Colonic mucosa (tissue), 4 donors: ENCODE measurements at places on chromosomes 16 and 17.

GRCh38 chr16:72934636-72935403, 113.1 kb downstream of the ZFHX3 start:
- no peak overlapping the region for H3K4me3 ChIP-seq
- no peak overlapping the region for H3K27ac ChIP-seq
- H3K27me3 ChIP-seq, result no peaks in the 10 kb centered on the region
- peaks cover 7% of the 10 kb centered on the region for H3K4me1 ChIP-seq
- no peak for DNase-seq
- no peaks in the 10 kb centered on the region for H3K36me3 ChIP-seq

- H3K4me1 ChIP-seq, result peaks cover under 1% of the 10 kb centered on the region
- H3K27me3 ChIP-seq, result no peaks in the 10 kb centered on the region
- H3K4me3 ChIP-seq, result no peak overlapping the region
- H3K36me3 ChIP-seq, result no peaks in the 10 kb centered on the region
- DNase-seq, result no peak
- no peak overlapping the region for H3K27ac ChIP-seq
Measured at GRCh38 chr17:78374189-78374588, 4.3 kb upstream of the PGS1 start.

DNA sequence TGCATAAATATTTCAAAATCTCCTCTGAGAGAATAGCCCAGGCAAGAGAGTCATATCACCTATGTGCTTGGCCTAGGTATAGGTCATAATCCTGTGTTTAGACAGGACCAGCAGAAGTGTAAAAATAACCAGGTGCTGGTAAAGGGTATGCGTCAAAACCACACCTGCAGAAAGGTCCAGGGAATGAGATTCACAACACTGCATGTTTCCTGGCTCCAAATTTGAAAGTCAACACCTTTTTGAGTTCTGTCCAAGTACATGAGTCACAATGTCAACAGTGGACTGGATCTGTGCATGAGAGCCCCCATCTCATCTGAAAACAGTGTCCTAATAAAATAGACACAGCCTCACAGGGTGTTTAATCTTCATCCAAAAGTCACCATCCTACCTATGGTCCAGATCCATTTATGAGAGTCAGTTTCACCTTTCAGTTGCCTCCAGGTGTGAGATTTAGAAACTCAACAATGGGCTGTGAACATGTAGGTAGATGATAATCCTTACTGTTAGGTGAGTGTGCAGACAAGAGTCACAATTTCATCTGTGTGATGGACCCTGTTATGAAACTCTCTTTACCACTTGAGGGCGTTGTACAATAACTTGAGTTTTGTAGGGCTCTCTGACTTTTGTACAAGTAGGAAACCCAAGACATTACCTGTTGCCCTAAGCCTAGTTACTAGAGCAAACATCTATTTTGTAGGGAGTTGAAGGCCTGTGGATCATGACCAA, 2100.7 kb downstream of the TP53TG3F start:
- no peak for DNase-seq
- H3K4me1 ChIP-seq, result no peaks in the 10 kb centered on the region
- no peaks in the 10 kb centered on the region for H3K27me3 ChIP-seq
- no peak overlapping the region for H3K4me3 ChIP-seq

- H3K4me1 ChIP-seq, result no peaks in the 10 kb centered on the region
- no peak overlapping the region for H3K4me3 ChIP-seq
- H3K27me3 ChIP-seq, result no peaks in the 10 kb centered on the region
- H3K27ac ChIP-seq, result no peak overlapping the region
- no peak for DNase-seq
Measured at GRCh38 chr16:88314991-88315542, 67.7 kb upstream of the ZNF469 start.

GRCh38 chr16:23408823-23409298, 44.1 kb downstream of the COG7 start:
- peak overlapping the region; percentile 45 for H3K27ac ChIP-seq
- no peaks in the 10 kb centered on the region for H3K27me3 ChIP-seq
- DNase-seq, result peak; percentile 70
- no peaks in the 10 kb centered on the region for H3K4me1 ChIP-seq
- no peak overlapping the region for H3K4me3 ChIP-seq

- DNase-seq, result no peak
- H3K4me3 ChIP-seq, result no peak overlapping the region
- H3K27me3 ChIP-seq, result no peaks in the 10 kb centered on the region
- H3K27ac ChIP-seq, result no peak overlapping the region
Measured at GRCh38 chr17:67569873-67570272, 147.9 kb upstream of the NOL11 start.

DNA sequence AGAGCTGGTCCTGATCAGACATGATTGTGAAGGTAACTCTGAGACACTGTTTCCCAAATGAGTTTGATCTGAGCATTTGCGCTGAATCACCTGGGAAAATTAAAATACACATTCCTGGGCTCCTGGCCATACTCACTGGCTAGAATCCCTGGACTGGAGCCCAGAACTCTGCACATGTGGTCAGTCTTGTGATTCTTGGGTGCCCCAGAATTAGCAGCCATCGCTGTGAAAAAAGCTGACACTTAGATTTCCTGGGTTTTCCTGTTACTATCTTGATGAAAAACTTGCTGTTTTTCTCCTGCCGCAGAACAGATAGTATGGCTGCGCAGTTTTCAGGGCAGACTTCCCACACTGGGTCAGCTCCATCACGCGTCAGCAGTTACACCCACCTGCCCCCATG, 24.6 kb downstream of the NECAB2 start:
- H3K27me3 ChIP-seq, result peaks cover 7% of the 10 kb centered on the region
- no peaks in the 10 kb centered on the region for H3K4me1 ChIP-seq
- H3K4me3 ChIP-seq, result no peak overlapping the region
- H3K27ac ChIP-seq, result no peak overlapping the region

DNA sequence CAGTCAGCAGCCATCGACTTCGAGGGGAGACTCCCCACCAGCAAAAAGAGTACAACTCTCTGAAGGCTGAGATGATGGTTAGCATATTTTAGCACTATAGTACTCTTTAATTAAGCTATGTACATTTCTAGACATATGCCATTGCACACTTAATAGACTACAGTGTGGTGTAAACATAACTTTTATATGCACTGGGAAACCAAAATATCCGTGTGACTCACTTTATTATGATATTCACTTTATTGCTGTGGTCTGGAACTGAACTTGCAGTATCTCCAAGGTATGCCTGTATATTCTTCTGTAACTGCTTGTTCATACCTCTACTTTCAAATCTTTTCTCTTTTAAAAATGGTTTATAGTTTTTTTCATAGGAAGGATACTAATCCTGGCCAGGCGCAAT, 11.0 kb upstream of the NXPH3 start:
- H3K27ac ChIP-seq, result no peak overlapping the region
- H3K4me1 ChIP-seq, result peaks cover 2% of the 10 kb centered on the region
- H3K36me3 ChIP-seq, result no peaks in the 10 kb centered on the region
- no peak overlapping the region for H3K4me3 ChIP-seq
- H3K27me3 ChIP-seq, result no peaks in the 10 kb centered on the region

- no peak overlapping the region for H3K27ac ChIP-seq
- H3K27me3 ChIP-seq, result no peaks in the 10 kb centered on the region
- no peaks in the 10 kb centered on the region for H3K36me3 ChIP-seq
- no peaks in the 10 kb centered on the region for H3K4me1 ChIP-seq
- DNase-seq, result no peak
Measured at GRCh38 chr17:17022456-17022855, 19.8 kb upstream of the MPRIP start.

DNA sequence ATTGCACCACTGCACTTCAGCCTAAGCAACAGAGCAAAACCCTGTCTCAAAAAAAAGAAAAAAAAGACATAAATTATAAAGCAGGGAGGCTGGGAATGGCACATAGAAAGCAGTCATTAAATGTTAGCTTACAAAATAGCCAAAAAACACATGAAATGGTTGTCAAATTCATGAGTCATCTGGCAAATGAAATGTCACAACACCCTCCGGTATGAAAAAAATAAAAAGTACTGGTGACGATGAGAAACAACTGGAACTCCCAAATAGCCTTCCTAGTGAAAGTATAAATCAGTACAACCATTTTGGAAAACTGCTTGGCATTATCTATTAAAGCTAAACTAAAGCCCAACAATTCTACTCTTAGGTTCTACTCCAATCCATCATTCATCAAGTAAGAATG, 3.5 kb upstream of the KATNB1 start:
- H3K4me3 ChIP-seq, result no peak overlapping the region
- no peaks in the 10 kb centered on the region for H3K36me3 ChIP-seq
- H3K27ac ChIP-seq, result no peak overlapping the region
- no peaks in the 10 kb centered on the region for H3K27me3 ChIP-seq

GRCh38 chr16:29009050-29009837, 24.4 kb downstream of the LAT start:
- H3K27me3 ChIP-seq, result no peaks in the 10 kb centered on the region
- H3K4me1 ChIP-seq, result no peaks in the 10 kb centered on the region
- no peaks in the 10 kb centered on the region for H3K36me3 ChIP-seq
- H3K27ac ChIP-seq, result no peak overlapping the region
- no peak overlapping the region for H3K4me3 ChIP-seq

GRCh38 chr16:85139881-85140339, 27.6 kb upstream of the CIBAR2 start:
- H3K27me3 ChIP-seq, result no peaks in the 10 kb centered on the region
- no peaks in the 10 kb centered on the region for H3K36me3 ChIP-seq
- no peak overlapping the region for H3K4me3 ChIP-seq
- H3K27ac ChIP-seq, result no peak overlapping the region
- peaks cover 4% of the 10 kb centered on the region for H3K4me1 ChIP-seq
- no peak for DNase-seq

- DNase-seq, result no peak
- no peak overlapping the region for H3K27ac ChIP-seq
- H3K4me3 ChIP-seq, result no peak overlapping the region
- no peaks in the 10 kb centered on the region for H3K27me3 ChIP-seq
Measured at GRCh38 chr17:28974451-28974850, 23.1 kb upstream of the PHF12 start.

DNA sequence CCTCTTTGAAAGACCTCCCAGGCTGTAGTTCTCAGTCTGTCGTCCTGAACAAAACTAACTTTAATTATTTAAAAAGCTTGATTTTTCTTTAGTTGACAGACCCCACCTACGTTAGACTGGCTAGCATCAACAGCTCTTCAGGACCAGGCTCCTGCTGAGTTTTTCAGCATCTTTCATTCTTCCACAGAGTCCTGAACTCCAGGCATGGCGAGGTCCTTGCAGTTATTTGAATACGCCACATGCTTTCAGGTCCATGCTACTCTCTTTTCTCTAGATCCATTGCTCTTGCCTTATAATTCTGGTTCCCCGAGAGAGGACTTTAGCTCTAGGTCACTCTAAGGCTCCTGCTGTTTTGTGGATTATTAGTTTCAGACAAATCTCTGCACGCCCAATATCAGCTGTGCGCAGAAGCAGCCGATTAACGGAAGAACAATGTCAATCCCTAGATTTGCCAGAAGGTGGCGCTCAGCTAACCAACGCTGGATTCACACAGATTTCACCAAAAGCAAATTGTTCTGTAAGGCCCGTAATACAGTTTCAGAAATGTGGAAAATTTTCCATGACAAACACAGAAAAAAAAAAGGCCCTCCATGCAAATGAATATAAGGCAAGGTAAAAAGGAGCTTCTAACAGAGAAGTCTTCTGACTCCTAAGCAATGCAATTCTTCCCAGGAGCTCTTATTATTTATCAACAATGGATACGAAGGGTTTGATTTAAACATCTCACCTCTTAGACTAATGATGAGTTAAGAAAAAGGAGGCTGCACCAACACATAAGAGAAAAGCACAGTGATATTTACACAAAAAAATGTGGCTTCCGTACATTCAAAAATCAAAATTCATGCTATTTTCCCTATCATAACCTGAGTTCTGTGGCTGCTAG, 33.5 kb upstream of the BCO1 start:
- no peaks in the 10 kb centered on the region for H3K36me3 ChIP-seq
- peak; percentile 30 for DNase-seq
- H3K27me3 ChIP-seq, result no peaks in the 10 kb centered on the region
- H3K4me3 ChIP-seq, result no peak overlapping the region
- no peak overlapping the region for H3K27ac ChIP-seq

DNA sequence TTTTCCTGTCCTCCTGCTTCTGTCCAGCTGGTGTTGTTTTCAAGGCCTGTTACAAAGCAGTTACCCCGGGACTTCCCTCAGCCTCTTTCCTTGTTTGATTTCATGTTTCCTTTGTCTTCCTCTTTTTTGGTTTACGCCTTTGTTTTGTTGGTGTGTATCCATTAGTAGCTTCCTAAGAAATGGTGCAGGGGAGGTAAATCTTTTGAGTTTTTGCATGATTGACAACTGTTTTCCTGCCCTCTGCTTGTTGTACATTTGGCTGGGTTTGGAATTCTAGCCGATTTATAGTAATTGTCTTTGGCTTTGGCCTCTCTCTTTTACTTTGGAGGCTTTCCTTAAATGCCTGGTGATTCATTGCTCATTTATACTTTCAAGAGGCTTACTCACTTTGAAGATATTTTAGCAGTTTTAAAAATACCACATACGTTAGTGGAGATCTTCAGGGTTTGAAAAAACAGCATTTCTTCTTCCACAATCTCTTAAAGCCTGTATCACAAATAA, 32.8 kb downstream of the DNAH2 start:
- no peaks in the 10 kb centered on the region for H3K36me3 ChIP-seq
- H3K4me3 ChIP-seq, result no peak overlapping the region
- H3K27me3 ChIP-seq, result no peaks in the 10 kb centered on the region
- H3K4me1 ChIP-seq, result no peaks in the 10 kb centered on the region
- DNase-seq, result no peak
- no peak overlapping the region for H3K27ac ChIP-seq

- no peak overlapping the region for H3K27ac ChIP-seq
- H3K4me1 ChIP-seq, result no peaks in the 10 kb centered on the region
- no peak for DNase-seq
- H3K4me3 ChIP-seq, result no peak overlapping the region
Measured at GRCh38 chr17:49832840-49833599, 14.8 kb downstream of the TAC4 start.

GRCh38 chr17:36705874-36706731, 104.7 kb downstream of the MRM1 start:
- H3K4me3 ChIP-seq, result no peak overlapping the region
- no peak overlapping the region for H3K27ac ChIP-seq
- no peaks in the 10 kb centered on the region for H3K4me1 ChIP-seq
- peak; percentile 64 for DNase-seq

GRCh38 chr17:73071066-73071999, 21.2 kb downstream of the SLC39A11 start:
- no peak for DNase-seq
- H3K36me3 ChIP-seq, result no peaks in the 10 kb centered on the region
- H3K27ac ChIP-seq, result no peak overlapping the region
- H3K4me1 ChIP-seq, result no peaks in the 10 kb centered on the region
- H3K27me3 ChIP-seq, result no peaks in the 10 kb centered on the region
- no peak overlapping the region for H3K4me3 ChIP-seq

DNA sequence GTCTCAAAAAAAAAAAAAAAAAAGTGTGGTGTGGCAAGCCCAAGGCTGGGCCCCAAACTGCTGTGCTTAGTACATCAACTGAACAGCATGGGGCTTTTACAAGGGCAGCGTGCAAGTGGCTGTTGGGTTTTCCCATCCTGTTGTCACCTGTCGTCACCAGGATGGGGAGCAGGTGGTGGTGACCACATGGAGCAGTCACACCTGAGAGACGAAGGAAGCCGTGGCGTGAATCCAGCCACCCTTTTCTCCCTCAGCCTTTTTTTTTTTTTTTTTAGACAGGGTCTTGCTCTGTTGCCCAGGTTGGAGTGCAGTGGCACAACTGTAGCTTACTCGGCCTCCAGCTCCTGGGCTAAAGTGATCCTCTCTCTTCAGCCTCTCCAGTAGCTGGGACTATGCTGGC, 4.1 kb upstream of the MRPL58 start:
- no peak for DNase-seq
- H3K27ac ChIP-seq, result no peak overlapping the region
- no peaks in the 10 kb centered on the region for H3K27me3 ChIP-seq
- H3K4me1 ChIP-seq, result peaks cover 4% of the 10 kb centered on the region
